Amniotic stem cell (primary cell): ENCODE measurements at places on chromosomes 1 and 21.

GRCh38 chr21:28832013-28832714 lies 160.5 kb downstream of the LTN1 start:
- no peak for DNase-seq

- DNase-seq, result peak; percentile 73
Measured at GRCh38 chr21:34807146-34807880, 138.5 kb downstream of the CLIC6 start.

DNA sequence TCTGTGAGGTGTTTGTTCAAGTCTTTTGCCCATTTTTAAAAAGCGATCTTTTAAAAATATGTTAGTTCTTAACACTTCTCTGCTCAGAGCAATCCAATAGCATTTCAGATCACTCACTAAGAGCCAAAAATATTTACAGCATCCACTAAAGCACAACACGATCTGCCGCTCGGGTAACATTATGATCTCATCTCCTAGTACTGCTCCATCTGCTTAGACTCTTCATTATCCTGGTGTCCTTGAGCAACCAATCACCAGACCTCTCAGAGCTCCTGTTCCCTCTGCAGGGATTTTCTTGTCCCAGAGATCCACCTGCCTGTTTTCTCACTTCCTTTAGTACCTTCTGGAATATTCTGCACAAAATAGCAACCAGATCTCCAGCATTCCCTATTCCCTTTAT lies 235.3 kb upstream of the ESRRG start:
- DNase-seq, result no peak

- DNase-seq, result no peak
Measured at GRCh38 chr1:61046434-61046833, 35.9 kb upstream of the NFIA start.

DNA sequence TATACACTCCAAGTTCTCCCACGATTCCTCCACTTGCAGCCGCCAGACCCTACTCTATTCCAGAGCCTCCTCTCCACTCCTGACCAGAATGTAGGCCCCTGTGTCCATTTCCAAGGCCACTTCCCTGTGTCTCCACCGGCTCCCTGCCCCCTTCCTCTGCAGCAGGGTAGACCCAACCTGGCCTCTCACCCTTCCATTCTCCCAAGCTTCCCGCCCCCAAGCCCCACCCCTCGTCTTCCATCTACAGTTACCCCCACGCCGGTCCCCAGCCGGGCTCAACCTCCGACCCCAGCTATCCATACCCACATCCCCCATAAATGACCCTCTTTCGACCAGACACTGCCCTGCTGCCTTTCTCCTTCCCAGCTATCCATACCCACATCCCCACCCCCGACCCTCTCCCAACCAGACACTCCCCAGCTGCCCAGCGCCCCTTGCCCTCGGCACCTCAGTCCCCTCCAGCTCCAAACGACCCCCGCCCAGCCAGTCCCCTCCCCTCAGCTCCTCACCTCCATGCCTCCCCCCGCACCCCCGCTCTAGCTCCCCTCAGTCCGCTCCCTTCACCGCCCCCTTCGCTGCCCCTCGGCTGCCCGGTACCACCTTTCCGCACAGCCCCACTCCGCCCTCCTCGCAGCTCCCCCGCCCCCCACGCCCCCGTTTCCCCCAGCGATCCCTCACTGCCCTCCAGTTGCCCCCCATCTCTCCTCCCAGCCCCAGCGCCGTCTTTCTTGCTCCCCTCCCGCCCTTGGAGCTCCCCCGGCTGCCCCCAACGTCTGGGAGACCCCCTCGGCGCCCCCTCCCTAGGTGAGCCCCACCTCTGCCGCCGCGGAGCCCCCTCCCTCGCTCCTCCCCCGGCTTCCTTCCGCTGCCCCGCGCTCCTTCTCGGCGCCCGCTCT lies 670 bp downstream of the RAB3B start:
- no peak for DNase-seq

DNA sequence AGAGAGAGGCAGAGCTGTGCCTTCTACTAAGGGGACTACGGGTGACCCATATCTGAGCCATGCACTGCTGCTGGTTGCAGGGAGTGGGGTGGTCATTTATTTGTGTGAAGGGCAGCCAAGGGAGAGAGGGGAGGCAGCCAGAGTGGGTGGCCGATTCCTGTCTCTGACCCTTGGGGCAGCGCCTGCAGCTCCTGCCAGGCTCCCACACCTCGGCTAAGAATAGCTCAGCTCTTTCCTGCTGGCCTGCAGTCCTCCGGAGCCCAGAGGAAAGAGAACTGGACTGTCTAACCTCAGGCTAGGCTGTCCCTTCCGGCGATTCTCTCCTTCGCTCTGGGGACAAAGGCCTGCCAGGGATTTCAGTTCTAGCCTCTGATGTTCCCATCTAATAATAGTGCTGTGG lies 11.6 kb upstream of the CD34 start:
- DNase-seq, result no peak

DNA sequence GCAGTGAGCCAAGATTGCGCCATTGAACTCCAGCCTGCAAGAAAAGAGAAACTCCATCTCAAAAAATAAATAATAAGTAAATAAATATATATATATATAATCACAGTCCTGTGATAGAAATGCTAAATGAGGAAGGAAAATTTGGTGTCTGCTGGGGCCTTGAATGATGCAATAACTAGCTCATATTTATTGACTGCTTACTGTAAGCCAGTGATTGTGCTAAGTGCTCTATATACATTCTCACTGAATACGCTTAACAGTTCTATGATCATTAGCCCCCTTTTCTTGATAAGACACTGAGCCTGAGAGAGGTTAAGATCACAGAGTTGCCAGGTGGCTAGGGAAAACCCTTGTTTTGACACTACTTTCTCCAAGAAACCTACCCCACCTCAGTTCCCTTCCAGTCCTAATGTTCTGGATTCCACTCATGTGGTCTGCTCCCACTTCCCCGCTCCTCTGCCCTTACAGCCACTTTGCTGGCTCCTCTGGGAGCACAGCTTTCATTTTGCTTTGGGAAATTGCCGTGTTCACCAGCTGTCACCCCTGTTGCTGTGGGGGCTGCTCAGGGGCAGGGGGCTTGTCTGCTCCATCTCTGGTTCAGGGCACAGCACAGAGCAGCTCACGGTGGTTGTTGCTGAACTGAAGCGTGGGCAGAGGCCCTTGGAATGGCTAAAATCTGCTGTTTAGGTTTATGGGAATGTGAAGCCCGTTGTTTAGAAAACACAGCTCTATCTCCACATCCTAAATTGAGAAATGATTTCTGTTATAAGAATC lies 2.5 kb upstream of the BMP8A start:
- no peak for DNase-seq

- DNase-seq, result no peak
Measured at GRCh38 chr1:16716691-16717335, 23.5 kb upstream of the RNU1-4 start.
